ENCODE measurements at places on chromosomes 4 and X.

- no peak for DNase-seq
Measured at GRCh38 chrX:152601848-152602616, 35.7 kb upstream of the GABRQ start.

DNA sequence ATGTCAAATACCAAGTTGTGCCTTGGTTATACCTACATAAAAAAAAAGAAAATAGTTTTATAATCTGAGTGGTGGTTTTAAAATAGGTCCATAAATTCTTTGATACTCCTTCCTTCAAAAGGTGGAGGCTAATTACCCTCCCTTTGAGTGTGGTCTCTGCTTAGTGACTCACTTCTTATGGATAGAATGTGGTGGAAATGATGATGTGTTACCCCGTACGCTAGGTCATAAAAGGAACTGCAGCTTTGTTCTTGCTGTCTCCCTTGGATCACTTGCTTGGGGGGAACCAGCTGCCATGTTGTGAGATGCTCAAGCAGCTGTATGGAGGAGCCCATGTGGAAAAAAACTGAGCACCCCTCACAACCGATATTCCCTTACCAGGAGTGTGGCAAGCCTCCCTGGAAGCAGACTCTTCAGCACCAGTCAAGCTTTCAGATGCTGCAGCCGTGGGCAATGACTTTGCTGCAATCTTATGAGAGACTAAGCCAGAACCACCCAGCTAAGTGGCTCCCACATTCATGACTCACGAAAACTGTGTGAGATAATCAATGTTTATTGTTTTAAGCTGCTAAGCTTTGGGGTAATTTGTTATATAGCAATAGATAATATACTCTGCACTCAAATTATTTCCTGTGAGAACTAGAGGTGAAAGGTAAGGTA lies 195.0 kb upstream of the GATB start:
- DNase-seq: no peak

DNA sequence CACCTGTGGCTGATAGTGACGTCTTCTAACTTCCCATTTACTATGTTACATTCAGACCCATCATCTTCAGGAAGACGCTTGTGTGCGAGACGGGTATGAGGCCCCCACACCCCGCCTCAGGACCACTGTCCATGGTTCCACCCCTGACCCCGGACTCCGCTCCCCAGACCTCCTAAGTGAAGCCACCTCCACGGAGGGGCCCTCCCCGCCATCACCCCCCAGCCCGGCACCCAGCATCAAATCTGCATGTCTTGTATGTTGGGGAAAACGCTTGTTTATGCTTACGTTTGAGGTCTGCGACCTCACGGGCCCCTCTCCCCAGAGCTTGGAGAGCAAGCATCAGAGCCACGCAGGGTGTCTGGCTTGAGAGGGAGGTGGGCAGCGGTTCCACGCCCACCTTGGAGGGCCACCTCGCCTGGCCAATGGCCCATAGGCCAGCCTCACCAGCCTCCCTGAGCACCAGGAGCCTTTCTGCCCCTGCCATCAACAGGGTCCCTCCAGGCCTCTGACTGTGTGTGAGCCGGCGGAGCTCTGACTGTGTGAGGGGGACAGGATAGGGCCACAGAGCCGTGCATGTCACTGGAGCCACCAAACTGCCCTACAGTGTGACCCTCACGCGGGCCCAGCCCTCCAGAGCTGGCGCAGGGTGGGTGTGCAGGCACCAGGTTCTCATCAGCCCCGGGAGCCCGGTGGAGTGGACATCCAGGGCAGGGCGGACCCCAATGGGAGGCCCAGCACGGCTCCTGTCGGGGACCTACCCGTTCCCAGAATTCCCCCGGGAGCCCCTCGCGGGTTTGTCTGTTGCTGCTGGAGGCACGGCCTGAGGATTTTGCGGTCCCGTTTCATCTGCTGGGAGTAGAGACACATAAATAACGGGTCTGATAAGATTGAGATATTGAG lies 88.4 kb upstream of the NKX1-1 start:
- no peak for DNase-seq

DNA sequence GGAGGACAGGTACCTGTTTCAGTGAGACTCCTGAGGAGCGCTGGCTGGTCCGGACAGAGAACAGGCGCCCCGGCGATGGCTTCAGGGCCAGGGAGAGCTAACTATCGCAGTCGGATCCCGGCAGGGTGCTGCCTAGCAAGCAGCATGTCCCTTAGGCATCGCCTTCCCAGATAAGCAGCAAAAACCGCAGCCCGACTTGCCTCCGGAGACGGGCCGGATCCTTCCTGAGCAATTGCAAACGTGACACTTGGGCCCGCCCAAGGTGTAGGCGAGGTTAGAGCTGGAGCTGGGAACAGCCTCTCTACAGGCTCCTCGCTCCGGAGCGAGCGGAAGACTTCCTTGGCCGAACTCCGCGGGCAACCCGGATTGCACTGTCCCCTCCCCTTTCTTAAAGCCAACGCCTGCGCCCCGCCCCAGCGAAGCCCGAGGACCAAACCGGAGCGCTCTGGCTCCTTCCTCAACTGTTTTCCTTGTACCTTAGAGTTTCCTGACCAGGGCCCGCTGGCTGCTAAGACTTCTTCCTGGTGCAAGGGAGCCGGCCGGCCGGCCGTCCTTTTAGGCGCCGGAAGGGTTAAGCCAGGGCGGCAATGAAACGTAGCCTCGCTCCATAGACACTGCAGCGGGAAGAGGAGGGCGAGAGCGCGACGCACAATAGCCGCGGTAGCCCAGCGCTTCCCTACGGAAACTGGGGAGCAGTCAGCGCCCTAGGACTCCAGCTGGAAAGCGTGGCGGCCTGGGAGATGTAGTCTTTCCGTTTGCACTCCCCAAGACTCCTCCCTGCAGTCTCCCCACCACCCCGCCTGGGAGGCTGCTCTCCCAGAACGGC lies at the start of gene OPHN1:
Gene OPHN1 (minus strand): TSS at position 341 of the 826 bp plus-strand sequence. CDS start 475 bp downstream, outside the sequence.
- DNase-seq: peak; percentile 4

DNA sequence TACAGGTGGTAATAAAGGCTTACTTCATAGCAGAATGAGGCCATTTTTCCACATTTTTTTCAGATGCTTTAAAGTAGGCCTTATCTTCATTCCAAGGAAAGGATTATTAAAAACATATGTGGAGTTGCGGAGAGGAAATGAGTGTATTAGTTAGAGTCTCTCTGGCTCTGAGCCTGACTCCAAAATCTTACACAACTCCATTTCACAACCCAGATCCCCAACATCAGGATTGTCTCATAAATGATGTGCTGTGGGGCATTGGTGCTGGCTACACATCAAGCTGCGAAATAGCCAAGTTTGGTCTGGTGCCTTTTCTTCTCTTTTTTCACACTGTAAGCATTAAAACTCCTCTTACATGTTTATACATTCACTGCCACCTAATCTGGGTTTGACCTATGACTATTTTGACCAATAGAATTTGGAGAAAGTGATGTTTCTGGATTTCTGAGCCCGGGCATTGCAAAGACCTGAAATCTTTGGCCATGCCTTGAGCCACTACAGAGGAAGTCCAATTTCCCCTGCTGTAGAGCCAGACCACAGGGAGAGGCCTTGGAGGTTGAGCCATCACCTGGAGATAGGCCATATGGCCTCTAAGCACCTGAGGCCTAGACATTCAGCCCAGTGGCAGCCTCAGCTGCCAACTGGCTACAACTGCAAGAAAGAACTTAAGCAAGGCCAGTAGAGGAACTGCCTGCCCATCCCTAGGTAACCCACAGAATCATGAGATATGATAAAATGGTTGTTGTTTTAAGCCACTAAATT lies 16.7 kb upstream of the SOD3 start:
- peak; percentile 42 for DNase-seq

DNA sequence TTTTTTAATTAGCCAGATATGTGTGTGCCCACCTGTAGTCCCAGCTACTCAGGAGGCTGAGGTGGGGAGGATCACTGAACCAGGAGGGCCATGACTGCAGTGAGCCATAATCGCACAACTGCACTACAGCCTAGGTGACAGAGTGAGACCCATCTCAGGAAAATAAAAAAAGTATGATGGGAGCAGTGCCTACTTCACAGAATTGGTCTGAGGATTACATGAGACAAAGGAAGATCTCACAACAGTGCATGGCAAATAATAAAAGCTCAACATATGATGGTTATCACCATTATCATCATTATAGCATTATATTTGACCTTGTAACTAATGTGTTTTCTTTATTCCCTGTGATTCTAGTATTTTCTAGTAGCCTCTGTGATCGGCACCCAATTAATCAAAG lies 19.9 kb upstream of the DCHS2 start:
- no peak for DNase-seq
